ENCODE measurements at places on chromosomes 16 and 17.

- DNase-seq, result no peak
Measured at GRCh38 chr17:46873941-46874645, 22.7 kb downstream of the WNT9B start.

- peak; percentile 95 for DNase-seq
Measured at GRCh38 chr17:65556014-65556909, 5.2 kb downstream of the AXIN2 start.

DNA sequence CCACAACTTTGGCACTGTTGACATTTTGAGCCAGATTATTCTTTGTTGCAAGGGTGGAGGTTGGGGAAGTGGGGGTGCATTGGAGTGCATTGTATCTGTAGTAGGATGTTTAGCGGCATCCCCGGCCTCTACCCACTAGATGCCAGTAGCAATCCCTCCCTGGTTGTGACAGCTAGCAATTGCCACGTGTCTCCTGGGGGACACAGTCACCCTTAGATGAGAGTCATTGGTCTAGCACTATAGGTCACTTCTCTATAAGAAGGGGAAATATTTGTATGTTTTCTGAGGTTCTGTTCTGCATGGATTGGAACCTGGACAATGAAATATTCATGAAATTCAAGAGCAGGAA is 32.4 kb downstream of the MSI2 start:
- DNase-seq, result no peak

- DNase-seq, result no peak
Measured at GRCh38 chr16:77843405-77843804, 55.0 kb downstream of the VAT1L start.

- DNase-seq, result no peak
Measured at GRCh38 chr16:81583893-81584631, 139.5 kb downstream of the CMIP start.

- DNase-seq, result no peak
Measured at GRCh38 chr16:61842666-61843065, 193.6 kb downstream of the CDH8 start.

DNA sequence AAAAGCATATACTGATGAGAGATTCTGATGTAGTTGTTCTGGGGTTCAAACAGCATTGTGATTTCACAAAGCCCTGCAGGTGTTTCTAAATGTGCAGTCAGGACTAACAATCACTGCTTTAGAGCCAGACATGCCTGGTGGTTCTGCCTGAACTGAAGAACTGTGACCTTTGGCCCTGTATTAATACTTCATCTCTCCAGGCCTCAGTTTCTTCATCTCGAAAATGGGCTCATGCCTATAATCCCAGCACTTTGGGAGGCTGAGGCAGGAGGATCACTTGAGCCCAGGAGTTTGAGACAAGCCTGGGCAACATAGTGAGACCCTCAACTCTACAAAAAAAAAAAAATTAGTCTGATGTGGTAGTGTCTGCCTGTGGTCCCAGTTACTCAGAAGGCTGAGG is 3.9 kb downstream of the DNAI2 start:
- DNase-seq, result no peak

DNA sequence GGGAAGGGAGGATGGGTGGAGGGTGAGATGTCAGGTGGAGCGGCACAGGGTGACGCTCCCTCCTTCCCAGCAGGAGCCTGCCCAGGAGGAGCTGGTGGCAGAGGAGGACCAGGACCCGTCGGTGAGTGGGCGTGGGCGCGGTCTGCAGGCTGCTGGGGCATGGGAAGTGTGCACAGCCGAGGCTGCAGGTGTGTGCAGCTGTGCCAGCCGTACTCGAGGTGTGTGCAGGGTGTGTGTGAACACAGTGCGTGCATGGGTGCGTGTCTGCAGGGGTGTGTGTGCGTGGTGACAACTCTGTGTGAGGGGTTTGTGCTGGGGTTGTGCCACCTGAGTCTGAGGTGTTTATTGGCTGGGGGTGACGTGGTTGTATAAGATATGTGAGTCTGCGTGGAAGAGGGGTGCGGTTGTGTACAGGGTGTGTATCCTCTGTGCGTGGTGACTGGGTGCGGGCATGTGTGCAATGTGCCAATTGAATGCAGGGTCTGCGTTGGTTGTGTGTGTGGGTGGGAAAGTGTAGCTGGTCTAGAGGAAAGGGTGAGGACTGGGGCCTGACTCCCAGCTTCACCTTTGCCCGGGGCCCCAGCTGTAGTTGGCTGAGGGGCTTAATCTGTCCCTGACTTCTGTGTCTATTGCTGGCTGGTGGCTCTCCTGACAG is 670 bp downstream of the TNFSF12 start:
- DNase-seq, result no peak

GRCh38 chr17:61878520-61878919 is 15.2 kb upstream of the BRIP1 start:
- no peak for DNase-seq
